ENCODE measurements at places on chromosomes 6 and 20.

GRCh38 chr6:130162421-130162820 lies 60.3 kb downstream of the SAMD3 start:
- no peaks in the 10 kb centered on the region for H3K36me3 ChIP-seq
- H3K4me1 ChIP-seq = no peaks in the 10 kb centered on the region
- DNase-seq = no peak
- no peak overlapping the region for H3K4me3 ChIP-seq
- no peak overlapping the region for H3K27ac ChIP-seq

- no peak overlapping the region for H3K27ac ChIP-seq
- no peaks in the 10 kb centered on the region for H3K36me3 ChIP-seq
- H3K4me3 ChIP-seq = no peak overlapping the region
- no peaks in the 10 kb centered on the region for H3K27me3 ChIP-seq
Measured at GRCh38 chr6:154766288-154766687, 33.1 kb downstream of the SCAF8 start.

DNA sequence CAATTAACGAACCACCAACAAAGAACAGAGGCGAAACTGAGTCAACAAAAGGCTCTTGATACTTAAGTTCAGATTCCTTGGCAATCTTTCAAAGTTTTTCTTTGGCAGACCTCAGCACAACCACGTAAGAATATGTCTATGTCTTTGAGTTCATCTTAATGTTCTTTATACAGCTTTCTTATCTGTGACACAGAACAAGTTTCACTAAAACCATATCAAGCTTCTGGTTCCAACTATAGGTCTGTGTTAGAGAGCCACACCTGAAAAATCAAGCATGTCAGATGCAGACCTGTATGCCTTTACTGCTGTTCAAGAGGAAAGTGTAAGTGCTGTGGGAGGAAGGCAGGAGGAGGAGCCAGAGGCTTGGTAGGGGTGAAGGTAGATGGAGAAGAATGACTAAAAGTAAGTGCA lies 271.3 kb downstream of the KHDC1L start:
- no peak overlapping the region for H3K4me3 ChIP-seq
- no peaks in the 10 kb centered on the region for H3K36me3 ChIP-seq

DNA sequence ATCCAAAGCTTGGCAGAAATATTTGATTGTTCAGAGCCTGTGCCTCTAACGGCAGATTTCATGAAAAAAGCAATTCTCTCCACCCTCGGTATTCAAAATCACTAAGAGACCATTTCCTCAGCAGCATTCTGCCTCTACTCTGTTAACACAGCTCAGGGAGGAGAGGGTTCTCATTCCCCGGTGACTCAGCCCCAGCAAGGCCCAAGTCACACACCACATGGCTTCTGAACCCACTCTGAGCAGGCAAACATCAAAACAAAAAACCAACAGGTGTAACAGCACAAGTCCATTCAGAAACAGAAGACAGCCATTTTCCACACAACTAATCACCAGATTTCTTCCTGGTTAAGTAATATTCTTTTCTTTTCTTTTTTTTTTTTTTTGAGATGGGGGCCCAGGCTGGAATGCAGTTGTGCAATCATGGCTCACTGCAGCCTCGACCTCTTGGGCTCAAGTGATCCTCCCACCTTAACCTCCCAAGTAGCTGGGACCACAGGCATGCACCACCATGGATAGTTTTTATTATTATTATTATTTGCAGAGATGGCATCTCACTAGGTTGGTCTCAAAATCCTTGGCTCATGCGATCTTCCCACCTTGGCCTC lies 55.4 kb downstream of the GFOD1 start:
- DNase-seq = no peak
- peaks cover 64% of the 10 kb centered on the region for H3K4me1 ChIP-seq
- H3K36me3 ChIP-seq = 0 out of 2 replicates have a peak, but pooled peaks cover 4% of the 10 kb centered on the region
- H3K4me3 ChIP-seq = no peak overlapping the region
- H3K27ac ChIP-seq = peak overlapping the region; percentile 62

DNA sequence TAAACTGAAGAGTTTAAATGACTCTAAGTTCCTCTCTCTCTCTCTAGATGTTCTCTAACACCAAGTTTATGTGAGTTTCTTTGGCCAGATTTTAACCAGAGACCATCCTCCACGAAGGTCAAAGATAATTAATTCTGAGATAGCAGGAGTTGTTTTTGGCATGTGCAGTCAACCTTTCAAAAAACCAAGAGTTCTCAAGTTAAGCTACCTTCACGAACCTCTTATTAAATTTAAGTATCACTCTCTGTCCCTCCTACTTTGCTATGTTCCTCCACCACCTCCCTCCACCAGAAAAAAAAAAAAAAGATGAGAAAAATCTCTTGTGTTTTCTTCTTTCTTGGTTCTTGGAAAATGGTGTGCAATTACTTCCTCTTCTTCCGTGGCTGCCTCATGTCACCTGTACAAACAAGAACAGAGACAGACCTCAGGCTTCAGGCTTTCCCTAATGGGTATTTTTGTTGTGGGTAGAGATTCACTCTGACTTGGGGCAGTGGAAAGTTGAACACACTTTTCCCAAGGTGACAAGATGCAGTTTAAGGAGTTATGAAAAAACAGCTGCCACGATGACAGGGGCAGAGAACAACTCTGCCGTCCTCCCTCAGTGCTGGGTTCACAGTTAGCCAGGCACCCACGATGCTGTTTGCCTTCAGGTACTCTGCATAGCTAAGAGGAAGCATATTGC lies 64.3 kb downstream of the ADTRP start:
- H3K4me1 ChIP-seq = no peaks in the 10 kb centered on the region
- no peak for DNase-seq
- no peak overlapping the region for H3K27ac ChIP-seq

DNA sequence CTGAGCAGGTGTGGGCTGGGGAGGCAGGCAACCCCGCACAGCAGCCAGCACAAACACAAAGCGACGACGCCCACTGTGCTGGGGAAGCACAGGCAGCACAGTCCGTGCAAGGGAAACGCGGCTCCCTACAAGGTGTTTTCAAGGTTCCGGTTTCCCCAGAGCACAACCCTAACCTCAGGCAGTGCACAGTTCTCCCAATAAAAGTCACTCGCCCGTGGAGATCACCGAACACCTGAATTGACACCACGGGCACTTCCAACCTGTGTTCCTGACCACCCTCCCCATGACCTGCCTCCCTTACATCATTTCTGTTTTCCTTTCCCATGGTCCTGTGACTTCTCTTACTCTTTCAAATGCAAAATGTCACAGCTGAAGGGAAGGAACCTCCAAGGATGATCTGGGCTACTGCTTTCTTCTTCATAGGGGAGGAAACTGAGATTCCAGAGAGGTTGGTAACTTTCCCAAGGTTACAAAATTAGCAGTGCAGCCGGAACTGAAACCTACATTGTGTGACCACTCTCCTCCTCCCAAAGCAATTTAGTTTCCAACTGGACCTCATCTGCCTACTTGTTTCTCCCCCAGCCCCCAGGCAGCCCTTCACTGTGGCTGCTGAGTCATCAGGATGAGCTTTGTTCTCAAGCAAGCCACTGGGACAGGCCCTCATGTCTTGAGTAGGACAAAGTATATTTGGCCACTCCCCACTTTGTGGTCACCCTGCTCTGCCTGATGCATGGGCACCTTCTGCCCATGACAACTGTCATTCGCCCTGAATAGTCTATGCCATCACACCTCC lies 125.3 kb downstream of the ATXN1 start:
- no peak for DNase-seq
- H3K4me3 ChIP-seq = no peak overlapping the region
- no peaks in the 10 kb centered on the region for H3K27me3 ChIP-seq
- H3K36me3 ChIP-seq = no peaks in the 10 kb centered on the region

GRCh38 chr6:125867483-125867942 lies 76.8 kb downstream of the NCOA7 start:
- no peak for DNase-seq
- H3K27me3 ChIP-seq = no peaks in the 10 kb centered on the region
- 0 out of 2 replicates have a peak, but pooled peaks cover 1% of the 10 kb centered on the region for H3K36me3 ChIP-seq
- peaks cover 59% of the 10 kb centered on the region for H3K4me1 ChIP-seq
- no peak overlapping the region for H3K27ac ChIP-seq

DNA sequence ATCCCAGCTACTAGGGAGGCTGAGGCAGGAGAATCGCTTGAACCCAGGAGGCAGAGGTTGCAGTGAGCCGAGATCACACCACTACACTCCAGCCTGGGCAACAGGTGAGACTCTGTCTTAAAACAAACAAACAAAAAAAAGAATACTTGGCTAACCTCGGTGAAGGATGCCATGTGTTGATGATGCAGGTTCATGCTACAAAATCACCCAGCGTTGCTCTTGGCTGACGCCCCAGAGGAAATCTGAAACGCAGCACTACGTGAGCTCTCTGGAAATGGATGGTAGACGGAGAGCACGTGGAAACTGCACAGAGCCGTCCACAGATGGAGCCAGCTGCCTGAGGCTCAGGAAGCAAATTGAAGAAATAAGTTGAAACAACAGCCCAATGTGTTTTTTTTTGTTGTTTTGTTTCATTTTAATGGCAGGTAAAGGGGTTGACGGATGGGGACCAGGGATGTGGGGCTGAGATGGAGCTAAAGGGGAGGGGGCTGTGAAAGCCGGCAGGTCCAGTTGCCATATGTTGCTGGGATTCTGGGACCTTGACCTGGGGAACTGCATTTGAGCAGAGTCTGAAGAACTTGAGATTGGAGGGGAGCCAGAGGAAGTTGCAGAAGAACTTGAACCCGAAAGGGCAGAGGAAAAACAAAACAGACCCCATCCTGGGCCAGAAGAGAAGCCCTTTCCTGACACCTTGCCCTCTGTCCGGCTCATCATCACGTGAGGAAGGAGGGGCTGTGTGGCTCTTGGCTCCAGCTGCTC lies 12.8 kb upstream of the MANBAL start:
- peaks cover 26% of the 10 kb centered on the region for H3K4me1 ChIP-seq
- peak overlapping the region; percentile 33 for H3K27ac ChIP-seq
- no peaks in the 10 kb centered on the region for H3K36me3 ChIP-seq
- DNase-seq = no peak

GRCh38 chr20:35355372-35355771 lies 56.4 kb downstream of the UQCC1 start:
- H3K27me3 ChIP-seq = no peaks in the 10 kb centered on the region
- no peak overlapping the region for H3K27ac ChIP-seq
- no peak overlapping the region for H3K4me3 ChIP-seq
- H3K4me1 ChIP-seq = no peaks in the 10 kb centered on the region
- peaks cover 17% of the 10 kb centered on the region for H3K36me3 ChIP-seq

DNA sequence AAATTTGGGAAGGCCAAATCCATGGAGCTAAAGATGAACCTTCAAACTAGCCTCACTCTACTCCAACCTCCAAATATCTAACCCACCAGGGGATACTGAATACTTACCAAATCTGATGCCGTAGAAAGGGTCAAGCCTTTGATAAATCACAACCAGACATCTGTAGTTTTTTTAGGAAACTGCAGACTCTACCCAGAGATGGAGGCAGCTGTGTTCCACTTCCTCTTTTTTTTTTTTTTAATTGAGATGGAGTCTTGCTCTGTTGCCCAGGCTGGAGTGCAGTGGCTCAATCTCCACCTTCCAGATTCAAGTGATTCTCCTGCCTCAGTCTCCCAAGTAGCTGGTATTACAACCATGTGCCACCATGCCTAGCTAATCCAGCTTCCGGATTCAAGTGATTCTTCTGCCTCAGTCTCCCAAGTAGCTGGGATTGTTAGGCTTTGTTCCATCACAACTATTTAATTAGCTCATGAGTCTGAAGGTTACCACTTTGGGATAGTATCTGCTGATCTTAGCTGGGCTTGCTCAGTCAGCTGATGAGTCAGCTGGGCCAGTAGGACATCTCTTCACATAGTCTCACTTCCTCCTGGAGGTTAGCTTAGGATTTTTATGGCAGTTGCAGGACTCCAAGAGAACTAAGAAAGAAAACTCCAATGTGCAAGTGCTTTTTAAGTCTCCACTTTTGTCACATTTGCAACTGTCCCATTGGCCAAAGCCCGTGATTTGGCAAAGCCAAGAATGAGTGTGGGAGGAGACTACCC lies 13.3 kb downstream of the FRK start:
- no peak overlapping the region for H3K4me3 ChIP-seq
- no peak for DNase-seq
- no peak overlapping the region for H3K27ac ChIP-seq

DNA sequence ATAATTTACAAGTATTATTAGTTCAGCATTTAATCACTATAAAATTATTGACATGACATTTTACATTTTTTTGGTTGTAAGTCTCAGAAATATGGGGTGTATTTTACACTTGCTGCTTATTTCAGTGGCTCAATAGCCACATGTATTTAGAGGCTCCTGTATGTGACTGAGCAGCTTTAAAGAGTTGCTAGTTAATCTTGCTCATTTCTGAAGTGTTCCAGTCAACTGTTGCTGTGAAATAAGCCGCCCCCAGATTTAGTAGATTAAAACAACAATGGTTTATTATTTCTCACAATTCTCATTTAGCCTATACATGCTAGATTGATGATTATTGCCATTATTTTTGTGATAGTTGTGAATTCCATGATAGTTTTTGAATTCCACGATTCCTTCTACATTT lies 23.0 kb downstream of the CD109 start:
- DNase-seq = no peak
- no peak overlapping the region for H3K4me3 ChIP-seq
- H3K4me1 ChIP-seq = no peaks in the 10 kb centered on the region

DNA sequence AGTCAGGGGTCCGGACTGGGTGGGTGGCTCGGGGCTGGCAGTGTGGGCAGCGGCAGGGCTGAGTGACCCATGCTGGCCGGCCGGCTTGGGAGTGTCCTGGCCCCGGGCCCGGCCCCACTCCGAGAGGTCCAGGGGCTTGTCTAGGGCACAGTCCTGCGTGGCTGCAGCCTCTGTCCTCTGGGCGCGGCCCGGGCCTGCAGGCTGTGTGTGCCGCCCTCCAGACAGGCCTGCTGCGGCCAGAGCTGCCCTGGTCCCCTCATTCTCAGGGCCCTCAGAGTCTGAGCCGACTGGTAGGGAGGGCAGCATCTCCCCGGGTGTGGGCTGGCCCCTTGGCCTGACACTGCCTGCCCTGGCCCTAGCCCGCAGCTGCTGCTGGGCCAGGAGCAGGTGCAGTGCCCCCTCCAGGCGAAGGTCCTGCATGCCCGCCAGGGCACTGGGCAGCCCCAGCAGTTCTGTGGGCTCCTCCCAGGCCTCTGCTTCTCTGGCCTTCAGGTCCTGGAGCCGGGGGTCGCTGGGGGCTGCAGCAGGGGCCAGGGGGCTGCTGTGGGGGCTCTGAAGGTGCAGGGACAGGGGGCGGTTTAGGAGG lies 6.9 kb upstream of the CABLES2 start:
- DNase-seq = no peak
- H3K36me3 ChIP-seq = no peaks in the 10 kb centered on the region
- no peak overlapping the region for H3K4me3 ChIP-seq
- H3K27ac ChIP-seq = no peak overlapping the region
- peaks cover 9% of the 10 kb centered on the region for H3K4me1 ChIP-seq
- H3K27me3 ChIP-seq = no peaks in the 10 kb centered on the region

DNA sequence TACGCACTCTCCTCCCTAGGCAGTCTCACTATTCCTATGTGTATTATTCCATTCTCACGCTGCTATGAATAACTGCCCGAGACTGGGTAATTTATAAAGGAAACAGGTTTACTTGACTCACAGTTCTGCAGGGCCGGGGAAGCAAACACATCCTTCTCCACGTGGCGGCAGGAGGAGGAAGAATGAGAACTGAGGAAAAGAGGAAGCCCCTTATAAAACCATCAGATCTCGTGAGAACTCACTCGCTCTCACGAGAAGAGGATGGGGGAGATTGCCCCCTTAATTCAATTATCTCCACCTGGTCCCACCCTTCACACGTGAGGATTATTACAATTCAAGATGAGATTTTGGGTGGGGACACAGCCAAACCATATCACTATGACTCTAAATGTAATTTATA lies 61.9 kb downstream of the ECT2L start:
- H3K27me3 ChIP-seq = no peaks in the 10 kb centered on the region
- no peak overlapping the region for H3K4me3 ChIP-seq
- DNase-seq = peak; percentile 22
- no peaks in the 10 kb centered on the region for H3K4me1 ChIP-seq
- H3K27ac ChIP-seq = no peak overlapping the region
- no peaks in the 10 kb centered on the region for H3K36me3 ChIP-seq

GRCh38 chr20:13125486-13125885 lies 95.6 kb upstream of the ISM1 start:
- no peak for DNase-seq
- H3K36me3 ChIP-seq = no peaks in the 10 kb centered on the region
- no peak overlapping the region for H3K4me3 ChIP-seq
- H3K27ac ChIP-seq = no peak overlapping the region
